ENCODE measurements at places on chromosomes 4 and X.

DNA sequence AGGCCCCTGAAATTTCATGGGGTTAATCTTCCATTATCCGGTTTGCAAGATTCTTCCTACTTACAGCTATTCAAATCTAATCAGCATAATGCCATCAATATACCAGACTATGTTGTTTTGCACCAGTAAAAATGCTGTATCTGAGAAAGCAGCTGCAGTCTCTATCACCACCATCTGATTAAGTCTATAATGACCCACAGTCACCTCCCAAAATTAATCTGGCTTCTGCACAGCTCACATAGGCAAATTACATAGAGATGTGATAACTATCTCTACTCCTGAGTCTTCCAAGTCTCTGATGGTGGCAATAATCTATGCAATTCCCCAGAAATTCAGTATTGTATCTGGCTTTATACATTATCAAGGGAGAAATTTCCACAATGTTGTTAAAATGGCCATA is 113.2 kb downstream of the STPG2 start:
- DNase-seq: no peak

DNA sequence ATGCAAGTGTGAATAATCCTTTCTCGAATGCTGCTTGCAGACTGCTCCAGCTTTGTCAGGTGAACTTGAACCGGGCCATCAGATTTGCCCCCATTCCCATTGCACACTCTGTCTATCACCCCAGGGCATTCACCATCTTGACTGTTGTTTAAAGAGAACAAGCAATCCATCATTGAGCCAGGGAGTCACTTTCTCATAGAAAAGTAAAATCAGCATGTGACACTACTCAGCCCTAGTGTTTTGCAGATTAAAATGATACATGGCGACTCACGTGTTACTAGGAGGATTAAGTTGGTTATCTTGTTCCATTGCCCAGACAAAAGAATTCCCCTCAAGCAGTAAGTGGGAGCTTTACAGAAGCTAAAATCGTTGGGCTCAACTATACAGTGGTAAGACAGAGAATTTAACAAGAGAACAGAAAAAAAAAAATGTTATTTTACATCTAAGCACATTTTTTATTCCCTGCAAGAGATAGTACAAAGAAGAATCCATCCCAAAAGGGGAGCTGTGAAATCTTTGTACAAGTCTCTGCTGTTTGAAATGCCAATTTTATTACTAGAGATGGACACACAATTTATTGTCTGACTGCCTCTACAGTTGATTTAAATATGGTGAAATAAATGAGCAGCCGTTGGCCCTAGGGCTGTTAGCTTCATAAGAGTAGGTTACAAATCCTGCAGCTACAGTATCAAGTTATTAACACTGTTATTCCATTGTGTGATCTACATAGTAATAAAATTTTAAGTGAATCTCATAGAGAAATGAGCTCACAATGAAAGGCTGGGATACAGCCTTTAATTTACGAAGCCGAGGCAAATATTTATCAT is 67.5 kb downstream of the NEUROG2 start:
- no peak for DNase-seq

DNA sequence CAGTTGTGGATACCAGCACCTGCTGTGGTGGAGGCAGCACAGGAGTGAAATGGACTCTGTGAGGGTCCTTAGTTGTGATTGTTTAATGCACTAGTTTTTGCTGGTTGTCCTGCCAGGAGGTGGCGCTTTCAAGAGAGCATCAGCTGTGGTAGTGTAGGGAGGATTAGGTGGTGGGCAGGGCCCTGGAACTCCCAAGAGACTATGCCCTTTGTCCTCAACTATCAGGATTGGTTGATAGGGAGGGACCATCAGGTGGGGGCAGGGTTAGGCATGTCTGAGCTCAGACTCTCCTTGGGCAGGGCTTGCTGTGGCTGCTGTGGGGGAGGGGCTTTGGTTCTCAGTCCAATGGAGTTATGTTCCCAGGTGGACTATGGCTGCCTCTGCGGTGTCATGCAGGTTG is 121.9 kb downstream of the RRAGB start:
- DNase-seq: no peak

GRCh38 chr4:6591313-6591712 is 16.3 kb downstream of the MAN2B2 start:
- no peak for DNase-seq

GRCh38 chr4:99405433-99406115 is 29.6 kb downstream of the ADH7 start:
- DNase-seq: peak; percentile 54

Measured in activated CD4-positive, alpha-beta T cell treated with anti-CD3 and anti-CD28 coated beads for 24 hours (primary cell).